ENCODE measurements at places on chromosomes 2 and 18. TPM values are rescaled to one million over a fixed set of nuclear protein-coding genes. Genes with fewer than 3 reads are reported as not detected.

DNA sequence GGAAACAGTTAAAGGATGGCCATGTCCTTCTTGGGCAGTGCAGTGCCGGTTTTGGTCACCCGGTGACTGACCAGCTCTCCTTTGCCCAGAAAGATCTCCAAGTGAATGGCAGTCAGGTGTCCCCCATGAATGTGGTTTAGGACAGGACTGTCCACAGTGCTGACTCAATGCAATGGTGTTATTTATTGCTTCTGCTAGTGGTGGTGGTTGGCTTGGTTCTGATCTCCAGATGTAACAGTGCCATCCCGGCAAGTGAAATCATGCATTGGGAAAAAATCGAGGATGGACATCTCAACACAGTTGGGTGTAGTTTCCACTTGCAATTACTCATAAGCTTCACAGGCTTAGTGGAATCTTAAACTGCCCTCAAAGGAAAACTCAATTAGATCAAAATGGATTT lies 81.9 kb downstream of the TGOLN2 start:
- DNase-seq: no peak

- no peak for DNase-seq
These were observed 2.4 kb downstream of the SPRED2 start for GRCh38 chr2:65429786-65430602.

GRCh38 chr2:139177041-139177440 lies 396.9 kb upstream of the NXPH2 start:
- no peak for DNase-seq

PLCD4 gene
- not detected for polyA plus RNA-seq

Data from naive B cell (primary cell).